ENCODE measurements at places on chromosomes 2 and 18. TPM values are rescaled to one million over a fixed set of nuclear protein-coding genes. Genes with fewer than 3 reads are reported as not detected.

GAREM2 gene
- 21.8 TPM for total RNA-seq

NR4A2 gene
- 7.8 TPM for total RNA-seq

SGPP2 gene
- total RNA-seq = not detected

EML6 gene
- total RNA-seq = 8.1 TPM

ANKRD62 gene
- not detected for total RNA-seq

ADD2 gene
- 31.8 TPM for total RNA-seq

ADAM23 gene
- total RNA-seq = 34.0 TPM

LBX2 gene
- total RNA-seq = not detected

CYP27A1 gene
- total RNA-seq = 4.8 TPM

UPP2 gene
- total RNA-seq = not detected

PROM2 gene
- total RNA-seq = 2.7 TPM

WNT10A gene
- not detected for total RNA-seq

DNA sequence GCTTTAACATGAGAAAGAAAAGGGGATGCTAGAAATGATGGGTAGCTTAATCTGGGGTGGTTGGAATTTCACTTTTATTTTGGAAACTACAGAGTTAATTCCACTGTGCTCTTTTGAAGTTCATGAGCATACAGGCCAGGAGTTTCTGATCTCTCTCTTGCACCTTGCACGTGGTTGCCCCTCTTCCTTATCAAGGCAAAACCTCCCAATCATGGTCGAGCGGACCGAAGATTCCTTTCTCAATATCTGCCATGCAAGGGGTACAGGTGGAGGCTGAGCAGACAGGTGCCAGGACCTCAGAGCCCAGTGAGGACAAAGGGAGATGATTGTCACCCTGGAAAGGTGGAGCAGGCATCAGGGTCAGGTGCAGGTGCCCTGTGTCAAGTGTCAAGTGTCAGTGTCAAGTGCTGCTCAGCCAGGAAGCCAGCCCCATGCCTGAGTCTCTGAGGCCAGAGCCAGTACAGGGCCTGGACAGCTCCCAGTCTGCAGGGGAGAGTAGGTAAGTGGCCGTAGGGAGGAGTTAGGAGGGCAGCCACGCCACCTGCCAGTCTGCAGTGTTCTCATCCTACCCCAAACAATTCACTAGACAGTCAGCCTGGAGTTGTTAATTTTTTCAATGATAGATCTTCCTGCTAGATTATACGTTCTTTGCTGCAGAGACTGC lies 42.2 kb downstream of the LPIN1 start:
- no peak for DNase-seq

DNA sequence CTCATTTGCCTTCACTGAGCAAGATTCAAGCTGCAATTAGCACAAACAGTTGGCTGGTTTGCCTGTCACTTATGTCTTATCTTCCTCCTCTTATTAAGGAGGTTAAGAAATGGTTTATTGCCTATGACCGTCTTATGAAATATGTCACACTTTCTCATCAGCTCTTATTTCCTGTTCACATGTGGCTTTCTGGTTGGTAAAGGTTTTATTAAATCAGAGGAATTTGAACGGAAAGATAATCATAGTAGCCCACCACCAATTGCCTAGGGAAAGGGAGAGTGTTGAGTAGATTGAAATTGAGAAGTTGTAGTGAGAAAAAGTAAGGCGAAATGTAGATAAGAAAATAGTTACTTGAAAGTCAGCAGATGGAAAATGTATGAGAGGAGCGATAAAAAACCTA lies 4.2 kb upstream of the IL1R1 start:
- DNase-seq = no peak

DNA sequence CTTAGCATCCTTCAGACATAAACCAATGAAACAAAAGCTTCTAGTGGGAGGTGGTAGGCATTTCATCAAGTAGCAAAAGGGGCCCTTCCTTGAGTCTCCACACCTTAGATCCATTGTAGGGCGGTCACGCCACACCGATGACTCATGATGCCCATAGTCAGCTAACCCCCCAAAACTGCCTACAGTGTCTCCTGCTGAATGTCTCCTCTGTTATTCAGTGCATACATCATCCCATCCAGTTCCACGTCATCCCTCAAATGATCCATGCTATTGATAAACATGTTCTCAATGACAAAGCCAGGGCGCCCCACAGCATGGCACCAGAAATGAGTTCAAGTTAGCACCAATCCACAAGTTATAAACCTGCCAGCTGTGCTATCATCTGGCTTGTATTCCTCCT lies 57.4 kb upstream of the ACKR3 start:
- no peak for DNase-seq

DNA sequence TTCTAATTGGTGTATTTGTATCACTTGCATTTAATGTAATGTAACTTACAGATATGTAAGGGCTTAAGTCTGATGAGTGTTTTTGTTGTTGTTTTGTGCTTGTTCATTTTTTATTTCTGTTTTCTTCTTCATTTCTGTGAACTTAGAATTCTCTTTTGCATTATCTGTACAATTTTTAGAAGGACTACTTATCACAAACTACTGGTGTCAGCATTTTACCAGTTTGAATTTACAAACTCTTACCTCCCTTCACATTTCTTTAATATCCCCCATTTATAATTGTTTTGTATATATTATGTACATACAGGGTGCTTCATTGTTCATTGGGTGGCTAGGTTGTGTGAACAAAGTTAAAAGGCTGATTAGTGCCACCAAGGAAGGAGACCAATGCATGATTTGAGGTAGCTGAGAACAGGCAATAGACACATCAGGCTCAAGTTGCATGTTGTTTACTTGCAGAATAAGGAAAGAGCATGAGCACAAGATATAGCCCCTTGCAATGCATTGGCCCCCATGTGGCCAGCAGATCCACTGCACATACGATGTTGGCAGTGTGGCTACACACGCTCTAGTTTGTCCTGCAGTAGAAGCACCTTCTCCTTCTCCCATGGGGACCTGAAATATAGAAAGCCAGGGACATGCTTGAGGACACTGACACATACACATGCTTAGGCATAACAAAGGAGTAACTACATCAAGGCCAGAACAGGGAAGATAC lies 198.2 kb downstream of the CD8B2 start:
- DNase-seq = no peak

GRCh38 chr18:36484591-36484990 lies 187.1 kb downstream of the FHOD3 start:
- no peak for DNase-seq

GRCh38 chr2:223101340-223102039 lies 49.5 kb downstream of the KCNE4 start:
- no peak for DNase-seq

GRCh38 chr18:57715671-57716070 lies 87.4 kb downstream of the ATP8B1 start:
- DNase-seq = no peak

- DNase-seq = no peak
Observed at GRCh38 chr2:239938651-239939486, 86.3 kb downstream of the NDUFA10 start.

- DNase-seq = no peak
Observed at GRCh38 chr2:147829106-147829505, 15.7 kb upstream of the ACVR2A start.

DNA sequence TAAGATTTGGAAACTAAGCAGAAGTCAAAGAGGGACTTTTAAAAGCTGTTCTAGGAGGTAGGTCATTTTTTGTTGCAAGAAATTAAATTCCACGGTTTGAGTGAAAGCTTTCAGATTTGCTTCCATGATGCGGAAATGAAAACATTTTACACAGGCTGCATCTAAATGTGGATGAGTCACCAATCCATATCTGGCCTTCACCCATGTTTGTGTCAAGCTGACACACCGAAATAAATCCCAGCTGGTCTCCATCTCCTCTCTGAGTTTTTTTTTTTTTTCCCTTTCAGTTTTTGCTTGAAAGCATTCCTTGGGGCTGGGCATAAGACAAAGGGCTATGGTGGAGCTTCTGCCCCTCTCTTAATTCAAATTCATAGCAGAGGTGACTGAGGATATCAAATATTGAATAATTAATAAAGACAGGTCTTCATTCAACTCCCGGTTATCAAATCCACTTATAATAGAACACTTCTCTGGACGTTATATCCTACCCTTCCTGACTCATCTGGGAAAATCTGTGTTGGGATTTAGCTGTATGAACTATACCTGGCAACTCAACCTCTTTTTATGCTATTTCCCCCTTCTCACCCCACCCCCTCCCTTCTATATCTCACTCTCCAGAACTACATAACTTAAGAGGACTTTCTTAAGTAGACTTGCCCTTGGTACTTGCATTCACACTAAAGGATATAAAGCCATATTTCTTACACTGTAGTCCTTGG lies 558.3 kb upstream of the GCFC2 start:
- no peak for DNase-seq

DNA sequence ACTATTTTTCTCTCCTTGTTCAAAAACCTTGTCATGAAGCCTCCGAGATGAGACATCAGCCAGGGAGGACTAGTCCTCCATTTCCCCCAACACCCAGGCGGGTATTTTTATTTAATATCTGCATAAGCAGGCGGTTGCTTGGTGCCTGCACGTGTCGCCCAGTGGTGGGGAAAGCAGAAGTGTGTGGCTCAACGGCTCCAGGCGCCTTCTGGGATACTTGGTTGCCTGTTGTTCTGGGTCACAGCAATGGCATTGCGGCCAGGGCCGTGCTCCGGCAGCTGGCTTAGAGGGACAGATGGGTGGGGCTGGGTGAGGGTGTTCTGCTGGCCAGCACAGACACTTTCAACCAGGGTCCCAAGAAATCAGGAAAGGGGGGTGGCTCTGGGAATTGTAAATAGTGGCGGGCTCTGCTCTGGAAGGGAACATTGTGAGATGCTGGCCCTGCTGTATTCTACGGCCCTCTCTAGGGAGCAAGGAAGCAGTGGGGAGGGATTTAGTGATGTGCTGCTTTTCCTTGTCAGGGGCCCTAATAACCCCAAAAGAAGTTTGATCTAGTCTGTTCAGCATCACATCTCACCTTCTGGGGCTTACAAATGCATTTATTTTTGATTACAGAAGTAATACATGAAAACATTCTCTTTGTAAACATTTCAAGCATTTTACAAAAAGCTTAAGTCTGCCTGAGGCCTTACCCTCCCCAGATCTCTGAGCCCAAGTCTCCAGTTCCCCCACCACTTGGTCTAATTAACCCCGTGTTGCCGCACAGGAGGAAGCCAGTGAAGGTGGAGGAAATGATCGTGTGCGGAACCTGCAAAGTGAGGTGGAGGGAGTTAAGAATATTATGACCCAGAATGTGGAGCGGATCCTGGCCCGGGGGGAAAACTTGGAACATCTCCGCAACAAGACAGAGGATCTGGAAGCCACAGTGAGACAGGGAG lies 1.1 kb downstream of the VAMP8 start:
- no peak for DNase-seq

DNA sequence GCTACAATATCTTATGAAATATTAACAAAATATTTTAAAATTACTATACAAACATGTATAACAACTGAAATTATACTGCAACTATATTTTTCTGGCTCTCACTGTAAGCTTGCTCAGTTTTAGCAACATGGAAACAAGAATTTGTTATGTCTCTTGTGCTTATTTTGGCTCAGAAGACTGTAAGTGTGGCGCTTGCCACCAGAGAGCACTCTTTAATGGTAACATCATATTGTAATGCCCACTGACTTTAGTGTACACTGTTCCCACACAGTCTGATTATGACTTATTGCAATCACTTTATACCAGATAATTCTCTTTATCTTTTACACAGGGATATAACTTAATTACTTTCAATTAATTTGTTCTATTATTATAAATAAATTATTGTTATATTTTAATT lies 1500.6 kb upstream of the TMEFF2 start:
- DNase-seq = no peak

DNA sequence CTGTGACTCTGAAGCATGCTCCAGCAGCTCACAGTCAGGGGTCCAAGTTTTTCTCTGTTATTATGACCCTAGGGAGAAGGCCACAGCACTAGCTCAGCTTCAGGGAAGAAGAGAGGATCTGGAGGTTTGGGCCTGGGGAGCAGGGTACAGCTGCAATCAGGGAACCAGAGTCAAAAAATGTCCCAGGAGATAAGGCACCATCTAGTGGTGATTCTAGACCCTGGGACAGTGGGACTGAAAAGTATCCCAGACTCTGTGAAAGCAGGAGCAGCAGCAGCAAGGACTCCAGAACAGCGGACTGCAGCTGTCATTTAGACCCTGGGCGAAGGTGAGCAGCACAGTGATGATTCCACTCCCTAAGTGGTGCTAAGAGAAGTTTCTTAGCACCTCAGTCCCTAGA lies 278.4 kb upstream of the DDX18 start:
- DNase-seq = no peak

DNA sequence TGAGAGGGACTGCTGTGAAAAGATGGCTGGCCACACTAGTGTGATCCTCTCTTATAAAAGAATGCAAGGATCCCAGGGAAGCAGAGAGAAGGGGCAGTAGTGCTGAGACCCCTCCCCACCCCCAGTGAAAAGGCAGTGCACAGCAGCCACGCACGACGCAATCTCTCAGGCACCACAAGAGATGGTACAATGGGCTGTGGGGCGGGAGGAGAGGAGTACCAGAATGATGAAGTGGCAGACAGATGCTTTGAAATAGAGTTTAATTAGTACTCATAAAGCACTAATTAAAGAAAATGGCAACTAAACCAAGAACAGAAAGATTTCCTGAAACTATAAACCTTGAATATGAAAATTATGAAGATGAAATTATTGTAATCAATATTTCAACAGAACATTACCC lies 29.0 kb downstream of the B4GALT6 start:
- no peak for DNase-seq

DNA sequence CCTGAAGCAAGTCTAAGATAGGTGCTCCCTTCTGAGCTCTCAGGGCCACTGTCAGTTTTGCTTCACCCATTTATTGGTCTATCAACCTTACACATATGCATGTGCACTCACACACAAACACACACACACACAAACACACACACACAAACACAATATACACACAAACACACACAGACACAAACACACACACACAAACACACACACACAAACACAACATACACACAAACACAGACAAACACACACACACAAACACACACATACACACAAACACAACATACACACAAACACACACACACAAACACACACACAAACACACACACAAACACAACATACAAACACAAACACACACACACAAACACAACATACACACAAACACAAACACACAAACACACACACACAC lies 181.6 kb upstream of the KLHL29 start:
- DNase-seq = no peak

GRCh38 chr2:3608373-3609278 lies 13.7 kb downstream of the COLEC11 start:
- no peak for DNase-seq
